ENCODE measurements at places on chromosomes 12 and 14. TPM values are rescaled to one million over a fixed set of nuclear protein-coding genes. Genes with fewer than 3 reads are reported as not detected.

DNA sequence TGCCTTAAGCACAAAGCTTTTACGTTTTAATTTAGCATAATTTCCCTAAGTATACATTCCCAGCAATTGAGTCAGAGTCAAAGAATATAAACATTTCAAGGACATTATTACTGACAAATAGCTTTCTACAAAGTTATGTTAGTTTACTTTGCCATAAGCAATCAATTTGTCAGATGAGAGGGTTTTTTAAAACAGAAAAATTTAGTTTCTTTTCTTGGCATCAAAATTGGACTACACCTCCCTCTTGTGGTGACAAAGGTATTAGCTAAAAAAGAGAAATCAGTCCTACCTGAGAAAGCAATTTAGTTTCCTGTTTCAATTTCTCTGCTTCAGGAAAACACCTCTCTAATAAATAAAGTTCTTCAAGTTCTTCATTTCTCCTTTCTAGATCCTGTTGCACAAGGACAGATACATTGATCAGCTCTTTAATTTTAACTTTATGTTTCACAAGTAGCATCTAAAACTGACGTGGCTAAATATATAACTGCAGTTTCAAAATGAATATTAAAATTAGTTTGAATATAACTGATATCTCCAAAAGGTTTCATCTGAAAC lies 39.9 kb downstream of the DNAI7 start:
- no peak for DNase-seq

- no peak for DNase-seq
Measured at GRCh38 chr14:74160763-74161162, 76.0 kb downstream of the LIN52 start.

- peak; percentile 70 for DNase-seq
Measured at GRCh38 chr14:99597911-99598600, 6.0 kb downstream of the CCDC85C start.

- DNase-seq, result no peak
Measured at GRCh38 chr12:112252184-112252583, 126.8 kb downstream of the TRAFD1 start.

- no peak for DNase-seq
Measured at GRCh38 chr12:27163048-27163715, 80.8 kb upstream of the C12orf71 start.

DNA sequence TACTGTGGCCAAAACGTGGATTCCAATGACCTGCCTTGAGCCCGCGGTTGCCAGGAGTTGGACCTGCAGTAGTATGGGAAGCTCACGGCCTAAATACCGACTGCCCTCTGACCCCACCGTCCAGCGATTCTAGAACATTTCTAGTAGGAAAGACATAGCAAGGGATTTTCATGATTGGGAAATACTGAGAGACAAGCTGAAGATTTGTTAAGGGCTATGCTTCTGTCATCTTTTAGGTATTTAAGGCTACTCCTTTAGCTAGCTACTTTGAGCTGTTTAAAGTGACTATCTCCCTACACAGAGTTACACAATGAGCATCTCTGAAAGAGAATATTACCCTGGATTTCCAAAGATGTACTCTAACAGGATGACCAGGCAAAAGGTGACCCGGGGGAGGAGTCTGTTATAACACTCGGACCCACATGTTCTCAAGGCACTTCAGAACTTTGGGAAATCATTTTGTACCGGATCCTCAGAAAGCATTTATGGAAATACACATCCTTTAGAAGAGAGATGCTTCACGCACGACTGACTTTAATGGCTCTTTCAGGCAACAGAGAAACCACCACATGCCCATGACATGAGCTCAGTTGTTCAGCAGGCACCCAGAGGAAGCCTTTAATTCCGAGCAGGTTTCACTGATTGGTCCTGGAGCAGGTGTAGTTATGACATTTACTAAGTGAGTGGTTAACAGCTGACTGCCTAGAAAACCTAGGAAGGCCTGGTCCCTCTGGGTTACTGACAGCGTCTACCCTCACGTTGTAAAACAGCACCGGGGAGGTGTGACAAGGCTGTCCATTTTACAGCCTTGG lies 4.2 kb downstream of the BAG5 start:
- DNase-seq, result no peak

- no peak for DNase-seq
Measured at GRCh38 chr12:6730169-6730568, 6.3 kb downstream of the COPS7A start.

- DNase-seq, result no peak
Measured at GRCh38 chr14:106163316-106163715, 636.9 kb downstream of the TMEM121 start.

DNA sequence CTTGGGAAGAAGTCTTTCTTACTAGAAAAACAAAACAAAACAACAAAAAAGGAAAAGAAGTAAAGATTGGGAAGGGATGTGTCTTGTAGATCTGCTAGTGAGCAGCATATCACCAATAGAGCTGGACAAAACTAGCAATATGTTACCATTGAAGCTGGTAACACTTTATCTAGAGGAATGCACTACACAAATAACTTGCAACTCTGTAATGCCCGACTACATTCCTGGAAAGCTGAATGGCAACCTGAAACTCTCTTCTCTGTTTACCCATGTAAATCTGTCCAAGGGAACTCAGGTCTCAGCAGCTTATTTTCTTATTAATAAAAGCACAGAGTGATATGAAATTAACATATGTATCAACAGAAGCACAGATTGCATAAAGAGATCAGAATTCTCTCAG lies 624.4 kb downstream of the KCNH5 start:
- DNase-seq, result no peak

GRCh38 chr12:27112871-27113270 lies 30.5 kb upstream of the C12orf71 start:
- DNase-seq, result no peak

GRCh38 chr12:16611146-16611545 lies 5.2 kb upstream of the LMO3 start:
- no peak for DNase-seq

DNA sequence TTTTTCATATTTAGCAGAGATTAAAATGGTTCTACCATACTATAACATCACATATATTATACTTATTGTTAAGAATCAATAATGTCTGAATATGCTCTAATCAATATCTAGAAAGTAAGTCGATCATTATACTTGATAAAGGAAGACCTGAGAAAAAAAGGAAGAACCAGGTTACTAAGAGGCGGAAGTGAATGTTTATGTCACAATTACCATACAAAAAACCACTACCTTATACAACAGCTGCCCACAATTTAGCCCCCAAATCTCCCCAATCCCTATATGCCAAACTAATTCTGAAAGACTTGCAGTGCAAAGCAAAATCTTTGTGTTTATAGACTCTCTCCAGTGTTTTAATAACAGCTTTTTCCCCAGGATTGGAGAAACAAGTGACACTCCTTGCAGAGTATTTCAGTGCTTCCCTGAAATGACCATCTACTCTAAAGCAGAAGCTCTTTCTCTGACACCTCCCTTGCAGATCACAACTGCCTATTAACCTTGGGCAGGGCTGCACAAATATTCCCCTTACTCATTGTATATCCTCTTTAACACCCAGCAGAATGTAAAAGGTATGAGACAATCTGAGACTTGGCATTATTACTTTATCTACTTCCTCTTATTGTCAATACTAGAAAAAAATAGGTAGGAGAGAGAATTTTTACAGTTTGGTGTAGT lies 12.7 kb upstream of the SLC2A3 start:
- no peak for DNase-seq

DNA sequence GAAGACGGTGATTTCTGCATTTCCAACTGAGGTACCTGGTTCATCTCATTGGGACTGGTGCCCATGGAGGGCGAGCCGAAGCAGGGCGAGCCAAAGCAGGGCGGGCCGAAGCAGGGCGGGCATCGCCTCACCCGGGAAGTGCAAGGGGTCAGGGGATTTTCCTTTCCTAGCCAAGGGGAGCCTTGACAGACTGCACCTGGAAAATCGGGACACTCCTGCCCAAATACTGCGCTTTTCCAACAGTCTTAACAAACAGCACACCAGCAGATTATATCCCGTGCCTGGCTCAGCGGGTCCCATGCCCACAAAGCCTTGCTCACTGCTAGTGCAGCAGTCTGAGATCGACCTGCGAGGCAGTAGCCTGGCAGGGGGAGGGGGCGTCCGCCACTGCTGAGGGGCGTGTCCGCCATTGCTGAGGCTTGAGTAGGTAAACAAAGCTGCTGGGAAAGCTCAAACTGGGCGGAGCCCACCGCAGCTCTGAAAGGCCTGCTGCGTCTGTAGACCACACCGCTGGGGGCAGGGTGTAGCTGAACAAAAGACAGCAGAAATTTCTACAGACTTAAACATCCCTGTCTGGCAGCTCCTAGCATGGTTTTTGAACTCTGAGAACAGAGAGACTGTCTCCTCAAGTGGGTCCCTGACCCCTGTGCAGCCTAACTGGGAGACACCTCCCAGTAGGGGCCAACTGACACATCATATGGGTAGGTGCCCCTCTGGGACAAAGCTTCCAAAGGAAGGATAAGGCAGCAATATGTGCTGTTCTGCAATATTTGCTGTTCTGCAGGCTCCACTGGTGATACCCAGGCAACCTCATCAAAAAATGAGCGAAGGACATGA lies 77.2 kb downstream of the BAZ1A start:
- DNase-seq, result no peak

- DNase-seq, result no peak
Measured at GRCh38 chr14:70822530-70823185, 13.3 kb upstream of the MAP3K9 start.

- no peak for DNase-seq
Measured at GRCh38 chr14:66359500-66359899, 126.7 kb upstream of the CCDC196 start.

GRCh38 chr12:123573870-123574269 lies 10.5 kb upstream of the TMED2 start:
- no peak for DNase-seq

The FGF6 gene
- not detected for total RNA-seq

The TFCP2 gene
- 22.3 TPM for total RNA-seq
